ENCODE measurements at places on chromosomes 11 and 22.

DNA sequence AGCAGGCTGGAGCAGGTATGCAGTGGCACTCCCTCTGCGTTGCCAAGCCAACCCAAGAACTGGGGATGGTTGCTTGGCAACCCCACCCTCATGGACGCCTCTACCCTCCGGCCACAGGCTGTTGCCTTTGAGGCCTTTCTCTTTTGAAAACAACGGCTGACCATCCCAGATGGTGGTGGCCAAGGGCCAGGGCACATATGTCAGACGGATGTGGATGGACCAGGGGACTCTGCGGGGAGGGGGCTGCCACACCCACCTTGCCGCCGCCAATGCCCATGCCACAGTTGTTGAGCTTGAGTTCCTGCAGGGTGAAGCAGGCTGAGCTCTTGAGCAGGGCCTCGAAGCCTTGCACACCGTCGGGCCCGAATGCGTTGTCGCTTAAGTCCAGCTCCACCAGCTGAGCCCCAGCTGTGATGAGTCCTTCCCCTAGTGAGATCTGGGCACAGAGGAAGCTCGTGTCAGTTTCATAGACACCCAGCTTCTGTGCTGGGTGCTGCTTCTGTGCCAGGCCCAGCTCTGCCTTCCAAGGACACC is 21.5 kb downstream of the RANGAP1 start:
- DNase-seq = no peak

GRCh38 chr11:64760759-64761420 is 1.1 kb upstream of the PYGM start:
- DNase-seq = no peak

- peak; percentile 52 for DNase-seq
Observed at GRCh38 chr22:37043828-37044538, 7.6 kb upstream of the KCTD17 start.

DNA sequence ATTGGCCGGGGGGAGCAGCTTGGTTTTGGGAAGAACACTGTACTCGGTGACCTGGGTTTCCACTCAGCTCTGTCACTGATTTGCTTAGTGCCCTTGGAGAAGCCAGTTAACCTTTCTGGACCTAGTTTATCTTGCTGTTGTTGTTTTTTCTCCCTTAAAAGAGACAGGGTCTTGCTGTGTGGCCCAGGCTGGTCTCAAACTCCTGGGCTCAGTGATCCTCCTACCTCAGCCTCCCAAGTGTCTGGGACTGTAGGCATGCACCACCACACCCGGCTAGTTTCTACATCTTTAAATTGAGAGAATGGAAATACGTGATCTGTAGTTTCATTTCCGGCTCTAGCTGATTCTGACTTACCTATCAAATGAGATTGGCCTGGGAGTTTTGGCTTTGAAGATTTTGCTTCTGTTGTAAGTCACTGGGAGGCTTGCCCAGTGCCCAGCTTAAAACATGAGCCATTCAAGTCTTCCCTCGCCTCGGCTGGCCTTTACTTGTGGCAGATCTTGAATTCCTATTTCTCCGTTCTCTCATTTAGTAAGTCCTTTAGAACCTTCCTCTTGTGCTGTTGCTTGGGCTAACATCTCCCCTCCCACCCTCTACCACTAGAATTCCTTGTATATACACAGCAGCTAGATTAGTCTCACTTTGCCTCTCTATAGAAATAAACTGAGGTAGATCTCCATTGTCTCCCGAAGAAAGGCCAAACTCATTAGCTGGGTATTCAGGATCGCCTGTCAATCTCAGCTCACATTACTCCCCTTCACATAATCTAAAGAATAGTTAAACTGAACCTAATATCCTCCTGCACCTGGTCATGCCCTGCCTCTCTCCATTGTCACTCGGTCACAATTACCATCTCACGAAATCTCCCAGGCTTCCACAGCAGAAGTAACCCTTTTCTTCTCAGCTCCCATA is 87.7 kb upstream of the SLC25A18 start:
- no peak for DNase-seq

- DNase-seq = no peak
Observed at GRCh38 chr11:115488945-115489344, 15.3 kb downstream of the CADM1 start.

- no peak for DNase-seq
Observed at GRCh38 chr22:33659448-33659847, 260.8 kb downstream of the LARGE1 start.

DNA sequence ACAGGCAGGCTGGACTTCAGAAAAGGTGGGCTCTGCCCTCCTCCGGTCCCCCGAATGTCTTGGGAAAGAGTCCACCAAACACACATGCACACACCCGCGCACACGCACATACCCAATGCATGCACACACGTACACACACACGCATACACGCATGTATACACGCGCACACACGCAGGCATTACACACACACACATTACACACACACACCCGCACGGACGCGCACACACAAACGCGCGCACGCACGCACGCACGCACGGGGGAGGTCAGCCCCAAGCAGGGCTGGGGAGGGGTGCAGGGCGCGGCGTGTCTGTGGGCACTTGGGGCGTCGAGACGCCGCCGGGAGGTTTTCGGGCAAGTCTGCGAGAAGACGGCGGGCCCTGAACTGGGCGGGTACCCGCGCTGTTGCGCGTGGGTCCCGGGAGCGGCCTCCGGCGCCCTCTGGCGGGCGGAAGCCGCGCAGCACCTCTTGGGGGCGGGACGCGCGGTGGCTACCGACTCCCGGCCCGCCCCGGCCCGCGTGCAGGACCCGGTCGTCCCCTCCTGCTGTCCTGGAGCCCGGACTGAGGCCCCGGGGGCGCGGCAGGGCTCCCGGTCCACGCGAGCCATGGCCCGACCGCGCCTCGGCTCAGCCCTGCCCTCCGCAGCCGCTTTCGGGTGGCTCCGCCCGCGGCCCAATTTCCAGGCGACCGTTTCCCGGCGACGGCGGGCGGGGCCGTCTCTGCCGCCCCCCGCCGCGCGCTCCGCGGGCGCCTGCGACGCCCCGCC is 3.6 kb downstream of the SEPTIN5 start:
- DNase-seq = peak; percentile 85

- no peak for DNase-seq
Observed at GRCh38 chr11:33329705-33330329, 72.6 kb downstream of the HIPK3 start.

- no peak for DNase-seq
Observed at GRCh38 chr11:15871904-15872626, 484.3 kb downstream of the SOX6 start.

DNA sequence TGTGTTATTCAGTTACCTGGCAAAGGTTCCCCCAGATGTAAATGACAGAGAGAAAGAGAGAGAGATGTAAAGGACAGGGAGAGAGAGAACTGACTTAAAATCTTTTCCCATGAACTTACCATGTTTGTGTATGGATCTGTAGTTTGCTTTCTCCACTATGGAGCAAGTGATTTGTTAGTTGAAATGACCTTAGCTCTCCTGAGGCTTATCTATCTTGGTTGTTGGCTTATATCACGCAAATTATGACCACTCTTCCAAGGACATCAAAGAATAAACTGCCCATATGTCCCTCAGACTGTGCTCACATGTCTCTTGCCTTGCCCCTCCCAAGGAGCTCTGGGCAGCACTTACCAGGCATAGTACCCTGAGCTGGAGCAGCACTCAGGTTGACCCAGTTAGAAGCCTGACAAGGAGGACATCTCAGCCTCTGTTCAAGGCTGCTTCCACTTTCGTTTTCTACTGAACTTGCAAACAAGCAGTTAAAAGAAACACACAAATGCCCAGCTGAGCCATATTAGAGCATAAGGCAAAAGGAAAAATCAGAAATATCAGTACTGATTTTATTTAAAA is 95.3 kb upstream of the RCN1 start:
- DNase-seq = no peak

DNA sequence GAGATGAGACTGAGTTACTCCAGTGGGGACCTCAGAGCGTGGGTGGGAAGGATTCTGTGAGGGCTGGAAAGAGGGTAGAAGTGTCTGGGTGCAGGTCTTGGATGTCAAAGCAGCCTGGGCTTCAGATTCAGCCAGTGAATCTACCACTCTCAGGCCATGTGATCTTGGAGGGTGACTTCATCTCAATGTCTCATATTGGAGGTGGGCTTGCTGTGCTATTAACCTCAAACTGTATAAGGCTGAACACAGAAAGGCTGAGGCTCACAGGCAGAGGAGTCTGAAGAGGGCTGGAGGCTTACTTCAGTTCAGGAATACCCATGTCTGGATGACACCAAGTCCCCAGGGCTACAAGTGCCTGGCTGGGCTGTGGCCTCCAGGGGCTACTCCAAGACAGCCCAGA is 63.4 kb downstream of the CSNK2A3 start:
- no peak for DNase-seq

DNA sequence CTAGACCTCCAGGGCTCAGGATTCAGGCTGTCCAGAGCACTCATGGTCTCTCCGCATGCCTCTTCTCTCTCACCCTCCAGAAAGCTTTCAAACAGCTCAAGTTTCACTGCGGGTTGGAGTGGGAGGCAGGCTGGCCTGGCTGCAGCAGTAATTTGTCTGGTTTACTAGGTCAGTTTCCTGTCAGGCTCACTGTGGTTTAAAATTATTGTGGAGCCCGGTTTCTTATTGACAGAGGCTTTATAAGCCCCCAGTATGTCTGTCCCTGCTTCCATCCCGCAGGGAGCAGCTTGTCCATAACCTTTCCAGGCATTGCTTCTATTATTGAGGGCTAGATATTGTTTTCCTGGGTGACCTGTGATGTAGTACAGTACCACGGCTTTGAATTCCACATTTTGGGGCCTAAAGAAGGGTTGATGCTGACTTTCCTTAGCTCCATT is 235.3 kb upstream of the SORL1-AS1 start:
- no peak for DNase-seq

DNA sequence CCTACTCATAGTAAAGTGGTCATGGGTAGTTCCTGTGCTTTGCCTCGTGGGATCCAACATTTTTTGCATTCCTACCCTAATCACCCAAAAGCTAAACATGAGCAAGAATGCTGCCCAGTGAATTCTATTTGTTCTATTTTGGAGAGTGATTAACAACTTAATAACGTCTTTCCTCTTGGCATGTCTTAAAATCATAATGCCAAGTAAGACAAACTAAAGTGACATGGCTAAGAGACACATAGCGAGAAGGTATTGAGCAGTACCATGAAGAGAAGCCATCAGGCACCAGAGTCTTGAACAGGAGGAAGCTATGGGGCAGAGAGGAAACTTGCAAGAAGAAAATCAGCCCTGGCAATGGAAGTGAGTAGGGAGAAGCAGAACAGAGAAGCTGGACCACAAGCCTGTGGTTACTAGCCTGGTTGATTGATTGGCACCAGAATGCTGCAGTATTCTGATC is 32.0 kb downstream of the EXPH5 start:
- DNase-seq = no peak

GRCh38 chr22:27197052-27197451 is 539.7 kb downstream of the MIAT start:
- no peak for DNase-seq

DNA sequence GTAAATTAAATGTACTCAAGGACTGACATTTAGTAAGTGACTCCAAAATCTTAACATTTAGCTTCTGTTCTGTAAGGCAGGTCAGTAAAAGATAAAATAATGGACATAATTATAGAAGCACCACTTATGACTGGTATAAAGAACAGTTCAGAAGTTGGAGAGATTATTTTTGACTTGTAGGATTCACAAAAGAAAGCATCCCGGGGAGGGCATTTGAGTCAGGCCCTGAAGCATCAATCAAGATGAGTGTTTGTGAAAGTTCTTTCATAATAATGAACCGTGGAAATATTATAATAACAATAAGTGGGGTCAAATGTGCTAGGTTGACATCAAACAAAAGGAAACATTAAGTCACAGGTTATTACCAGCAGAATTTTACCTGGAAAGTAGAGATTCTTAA is 201.9 kb downstream of the DDX10 start:
- no peak for DNase-seq

GRCh38 chr22:27632451-27633295 is 168.9 kb downstream of the MN1 start:
- no peak for DNase-seq

DNA sequence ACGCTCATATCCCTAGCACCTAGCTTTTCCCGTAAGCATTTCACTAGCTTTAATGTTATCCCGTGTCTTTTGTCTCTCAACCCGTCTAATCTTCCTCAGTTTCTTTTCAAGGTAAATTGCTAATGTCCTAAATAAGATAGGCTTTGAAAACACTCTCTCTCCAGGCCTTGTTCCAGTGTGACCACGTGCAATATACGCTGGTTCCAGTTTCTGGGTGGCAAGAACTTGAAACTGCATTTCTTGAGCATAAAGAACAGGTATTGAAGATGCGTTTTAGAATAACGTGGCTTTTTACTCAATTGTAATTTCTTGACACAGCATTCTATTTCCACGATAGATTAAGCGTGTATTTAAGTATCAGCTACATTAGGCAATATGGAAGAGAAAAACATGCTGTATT is 1.1 kb downstream of the CDC45 start:
- DNase-seq = no peak

DNA sequence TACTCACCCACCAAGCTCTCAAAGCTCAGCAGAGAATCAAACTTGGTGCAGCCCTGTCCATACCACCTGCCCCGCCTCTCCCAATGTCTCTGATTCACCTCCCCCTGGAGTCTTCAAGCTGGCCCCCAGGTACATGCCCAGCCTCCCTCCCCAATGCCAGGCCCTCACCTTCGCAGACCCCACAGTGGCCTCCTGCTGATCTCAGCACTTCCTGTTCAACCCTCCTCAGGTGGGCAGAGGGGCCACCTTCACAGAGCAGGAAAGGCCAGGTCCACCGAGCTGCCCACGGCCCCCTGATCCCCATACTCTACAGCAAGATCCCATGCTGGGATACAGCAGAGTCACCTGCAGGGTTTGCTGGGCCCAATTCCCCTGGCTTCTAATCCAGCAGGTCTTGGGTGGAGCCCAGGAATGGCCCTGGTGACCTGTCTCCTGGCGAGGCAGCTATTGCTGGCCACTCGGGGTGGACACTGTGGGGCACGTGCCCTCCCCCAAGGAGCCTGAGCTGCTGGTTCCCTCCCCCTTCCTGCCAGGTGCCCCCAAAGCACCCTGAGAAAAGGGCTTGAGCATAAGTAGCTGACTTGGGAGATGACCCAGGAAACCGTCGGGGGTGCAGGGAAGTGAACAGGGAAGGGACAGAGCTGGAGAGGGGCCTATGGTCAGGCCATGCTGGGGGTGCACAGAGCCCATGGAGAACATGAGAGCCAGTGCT is 150.7 kb downstream of the BRD1 start:
- DNase-seq = no peak

DNA sequence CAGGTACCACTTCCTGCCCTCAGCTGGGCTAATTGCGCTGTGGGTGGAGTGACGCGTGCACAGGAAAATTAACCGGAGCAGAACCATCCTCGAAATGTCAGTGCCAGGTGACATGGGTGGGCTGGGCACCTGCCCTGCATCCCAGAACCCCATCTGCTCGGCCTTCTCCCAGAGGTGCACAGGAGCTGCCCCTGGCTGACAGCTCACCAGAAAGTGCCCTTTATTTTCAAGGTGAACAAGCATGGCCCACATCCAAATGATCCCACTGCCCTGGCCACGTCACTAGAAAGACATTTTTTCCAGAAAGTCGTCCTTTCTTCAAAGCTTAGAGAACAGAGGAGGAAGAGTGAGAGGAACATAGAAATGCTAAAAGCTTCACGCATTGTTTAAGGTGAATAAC is 4.1 kb upstream of the ELFN2 start:
- no peak for DNase-seq

- DNase-seq = no peak
Observed at GRCh38 chr11:118535261-118535660, 4.3 kb downstream of the TMEM25 start.

All from activated B cell treated with CpG ODN at 0.5 μM for 24 hours (primary cell).